ENCODE measurements at places on chromosomes 2 and 18. TPM values are rescaled to one million over a fixed set of nuclear protein-coding genes. Genes with fewer than 3 reads are reported as not detected.

- H3K4me1 ChIP-seq: no peaks in the 10 kb centered on the region
- H3K36me3 ChIP-seq: no peaks in the 10 kb centered on the region
- H3K27me3 ChIP-seq: no peaks in the 10 kb centered on the region
- no peak overlapping the region for H3K4me3 ChIP-seq
- no peak for DNase-seq
Measured at GRCh38 chr2:3288470-3289170, 89.0 kb downstream of the EIPR1 start.

DNA sequence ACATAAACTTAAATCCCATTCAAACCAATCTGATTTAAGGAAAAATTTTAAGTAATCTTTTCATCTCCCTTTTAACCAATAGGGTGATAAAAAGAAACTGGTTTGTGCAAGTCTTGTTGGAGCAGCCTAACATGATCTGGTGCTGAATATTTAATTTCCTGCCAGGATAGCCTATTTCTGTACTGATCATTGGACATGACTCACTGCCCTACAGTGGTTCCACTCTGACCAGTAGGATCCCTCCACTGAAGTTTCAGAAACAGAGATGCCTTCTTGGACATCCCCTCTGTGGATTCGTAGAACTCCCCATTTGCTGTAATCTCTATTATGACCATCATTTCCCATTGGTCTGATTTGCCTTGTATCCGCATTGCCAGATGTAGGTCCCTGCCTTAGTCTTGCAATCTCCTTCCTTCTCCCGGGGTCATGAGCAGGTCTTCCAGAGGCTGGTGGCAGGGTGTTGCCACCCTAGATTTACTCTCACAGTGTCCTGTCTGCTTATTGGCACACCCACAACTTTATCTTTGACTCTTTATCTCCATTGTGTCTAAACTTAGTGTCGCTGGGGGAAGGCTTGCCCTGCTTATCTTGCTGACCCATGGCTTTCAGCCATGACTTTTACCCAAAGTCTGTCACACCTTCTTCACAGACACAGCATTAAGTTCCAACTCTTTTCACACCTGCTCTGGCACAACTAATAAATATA lies 12.3 kb upstream of the SETBP1 start:
- no peaks in the 10 kb centered on the region for H3K36me3 ChIP-seq
- no peaks in the 10 kb centered on the region for H3K27me3 ChIP-seq
- DNase-seq: no peak
- H3K27ac ChIP-seq: no peak overlapping the region
- no peaks in the 10 kb centered on the region for H3K4me1 ChIP-seq

DNA sequence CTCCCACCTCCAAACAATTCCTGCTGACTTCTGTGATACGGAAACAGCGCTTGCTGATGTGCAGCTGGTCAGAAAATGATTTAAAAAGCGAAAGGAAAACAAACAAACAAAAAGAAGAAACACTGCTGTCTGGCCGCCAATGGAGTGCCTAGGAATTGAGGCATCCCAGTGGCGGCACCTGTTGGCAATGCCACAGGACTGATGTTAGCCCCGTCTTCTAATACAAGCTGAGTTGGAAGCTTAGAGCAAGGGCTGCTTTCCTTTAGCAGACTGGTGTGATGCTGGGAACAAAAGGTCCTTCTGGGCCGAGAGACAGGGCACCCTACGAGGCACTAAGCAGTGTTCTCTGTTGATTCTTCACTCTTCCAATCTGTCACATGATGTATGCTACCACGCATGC lies 163.6 kb upstream of the REV1 start:
- no peak overlapping the region for H3K27ac ChIP-seq
- peaks cover 11% of the 10 kb centered on the region for H3K4me1 ChIP-seq
- H3K36me3 ChIP-seq: no peaks in the 10 kb centered on the region
- no peaks in the 10 kb centered on the region for H3K27me3 ChIP-seq

DNA sequence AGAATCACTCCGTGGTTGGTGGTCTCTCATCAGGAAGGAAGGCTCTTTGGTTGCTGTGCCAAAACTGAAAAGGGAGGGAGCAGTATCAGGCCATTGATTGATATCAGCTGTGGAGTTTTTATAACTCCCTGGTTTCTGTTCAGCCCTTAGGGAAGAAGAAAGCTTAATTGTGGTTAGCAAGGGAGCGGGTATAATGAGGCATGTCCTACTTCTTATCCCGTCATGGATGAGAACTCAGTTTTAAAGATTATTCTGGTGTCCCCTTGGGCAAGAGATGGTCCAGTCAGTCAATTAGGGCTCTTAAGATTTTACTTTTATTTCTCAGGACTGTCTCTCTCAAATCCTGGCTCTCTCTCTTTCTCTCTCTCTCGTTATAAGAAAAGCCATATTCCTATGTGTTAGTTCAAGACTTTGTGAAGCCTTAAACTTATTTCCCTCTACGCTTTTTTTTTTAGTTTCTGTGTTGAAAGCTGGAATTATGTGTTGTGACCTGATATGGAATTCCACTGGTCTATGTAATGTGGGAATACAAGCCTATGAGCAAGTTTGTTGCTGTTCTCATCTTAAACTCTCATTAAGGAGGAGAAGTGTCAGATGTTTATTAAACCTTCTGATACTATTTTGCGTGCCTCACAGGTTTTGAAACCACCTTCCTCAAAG lies 514.0 kb upstream of the CDH2 start:
- H3K27me3 ChIP-seq: no peaks in the 10 kb centered on the region
- peak; percentile 14 for DNase-seq
- no peaks in the 10 kb centered on the region for H3K36me3 ChIP-seq
- H3K4me1 ChIP-seq: no peaks in the 10 kb centered on the region
- H3K4me3 ChIP-seq: no peak overlapping the region

DNA sequence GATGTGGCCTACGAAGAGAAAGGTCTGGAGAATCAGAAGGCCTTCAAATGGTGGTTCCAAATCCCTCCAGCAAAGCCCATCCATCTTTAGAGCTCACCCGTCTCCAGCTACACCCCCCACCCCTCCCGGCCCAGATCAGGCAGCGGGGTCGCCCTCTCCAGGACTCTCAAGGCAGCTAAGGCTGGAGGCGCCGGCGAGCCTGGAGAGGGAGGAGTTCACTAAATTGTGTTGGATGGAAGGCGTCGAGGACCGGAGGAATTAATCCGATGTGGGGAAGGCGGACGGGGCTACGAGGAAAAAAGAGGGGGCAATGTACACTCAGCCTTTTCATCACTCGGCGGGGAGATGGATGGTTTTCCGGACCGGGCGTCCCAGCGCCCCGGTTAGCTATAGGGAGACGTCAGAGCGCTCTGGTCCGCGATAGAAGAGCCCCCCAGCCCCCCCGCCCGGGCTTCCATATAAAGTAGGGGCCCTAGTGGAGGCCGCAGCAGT lies at the start of gene GRP:
GRP (plus strand) TSS at position 487 of the 492 bp plus-strand sequence. CDS start 108 bp downstream, outside the sequence.
- peaks cover 52% of the 10 kb centered on the region for H3K27me3 ChIP-seq
- no peak within 1 kb of the TSS for H3K27ac ChIP-seq
- no peak within 1 kb of the TSS for H3K4me3 ChIP-seq
- H3K36me3 ChIP-seq: no peaks in the 10 kb centered on the region

DNA sequence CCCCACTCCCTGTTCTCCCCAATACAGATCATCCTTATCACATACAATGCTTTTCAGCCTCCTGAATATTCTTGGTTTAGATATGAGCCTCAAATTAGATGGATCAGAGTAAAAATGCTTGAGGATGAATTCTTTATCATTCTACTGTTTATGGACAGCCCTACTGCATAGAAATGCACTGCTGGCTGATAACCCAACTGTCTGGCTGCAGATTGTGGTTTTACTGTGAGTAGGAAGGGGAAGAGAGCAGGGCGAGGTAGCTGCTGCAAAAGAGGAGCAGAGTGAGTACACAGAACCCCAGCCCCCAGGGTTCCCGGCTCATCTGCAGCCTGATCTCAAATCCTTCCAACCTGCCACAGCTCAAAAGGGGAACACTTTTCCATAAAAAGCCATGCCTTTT lies 29.4 kb upstream of the NCOA1 start:
- no peaks in the 10 kb centered on the region for H3K36me3 ChIP-seq
- DNase-seq: peak; percentile 46
- peaks cover 12% of the 10 kb centered on the region for H3K4me1 ChIP-seq

DNA sequence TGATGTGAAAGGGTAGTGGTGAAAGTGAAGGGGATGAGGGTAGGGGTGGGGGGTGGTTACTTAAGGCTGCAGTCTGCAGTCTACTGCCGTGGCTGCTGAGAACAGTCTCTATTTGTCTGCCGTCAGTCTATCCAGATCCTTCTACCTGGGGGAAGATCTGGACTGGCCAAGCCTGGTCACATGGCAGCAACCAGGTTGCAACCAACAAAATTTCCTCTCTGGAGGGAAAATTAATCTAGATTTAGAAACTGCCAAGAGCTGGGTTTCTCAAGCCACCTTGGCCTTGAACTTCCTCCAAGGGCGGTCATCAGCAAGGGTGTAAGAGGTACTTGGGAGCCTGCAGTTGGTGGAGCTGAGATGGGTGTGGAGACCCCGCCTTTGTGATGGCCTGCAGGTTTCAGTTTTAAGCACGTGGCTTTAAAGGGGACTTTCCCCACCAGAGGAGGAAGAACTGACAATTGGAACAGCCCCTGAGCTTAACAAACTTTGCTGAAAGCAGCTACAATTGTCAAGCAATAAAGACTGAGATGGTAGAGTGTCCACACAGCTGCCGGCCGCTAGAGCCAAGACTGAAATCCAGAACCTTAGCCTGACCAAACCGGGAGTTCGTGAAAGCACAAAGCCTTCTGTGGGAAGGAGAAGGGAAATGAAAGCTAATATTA lies 31.4 kb upstream of the KCMF1 start:
- no peaks in the 10 kb centered on the region for H3K27me3 ChIP-seq
- no peak overlapping the region for H3K4me3 ChIP-seq
- peaks cover 3% of the 10 kb centered on the region for H3K4me1 ChIP-seq
- no peak overlapping the region for H3K27ac ChIP-seq
- DNase-seq: no peak

Gene ITPRIPL1
- 4.4 TPM for total RNA-seq

Gene BOLL
- 0.62 TPM for total RNA-seq

DNA sequence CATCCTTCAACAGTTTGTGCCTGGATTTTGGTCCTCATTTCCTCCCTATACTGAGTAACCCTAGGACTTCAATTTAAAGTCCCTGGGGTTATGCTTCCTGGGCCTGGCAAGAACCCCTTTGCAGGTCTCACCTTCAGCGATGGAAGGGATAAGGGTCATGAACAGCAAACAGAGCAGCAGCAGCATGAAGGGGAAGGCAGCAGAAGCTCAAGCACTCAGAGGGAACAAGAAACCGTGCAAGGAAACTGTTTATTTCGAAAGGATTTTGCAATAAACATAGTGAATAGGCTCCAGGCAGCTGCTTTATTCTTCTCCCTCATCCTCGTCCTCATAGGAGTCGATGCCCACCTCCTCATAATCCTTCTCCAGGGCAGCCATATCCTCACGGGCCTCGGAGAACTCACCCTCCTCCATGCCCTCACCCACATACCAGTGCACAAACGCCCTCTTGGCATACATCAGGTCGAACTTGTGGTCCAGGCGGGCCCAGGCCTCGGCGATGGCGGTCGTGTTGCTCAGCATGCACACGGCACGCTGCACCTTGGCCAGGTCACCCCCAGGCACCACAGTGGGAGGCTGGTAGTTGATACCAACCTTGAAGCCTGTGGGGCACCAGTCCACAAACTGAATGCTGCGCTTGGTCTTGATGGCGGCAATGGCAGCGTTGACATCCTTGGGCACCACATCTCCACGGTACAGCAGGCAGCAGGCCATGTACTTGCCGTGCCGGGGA lies 2.8 kb upstream of the TUBA4B start:
- no peak for DNase-seq
- H3K4me3 ChIP-seq: no peak overlapping the region
- H3K27ac ChIP-seq: no peak overlapping the region
- H3K27me3 ChIP-seq: peaks cover 38% of the 10 kb centered on the region

Gene DUSP11
- total RNA-seq: 18.6 TPM

- H3K4me1 ChIP-seq: peaks cover 6% of the 10 kb centered on the region
- H3K27ac ChIP-seq: no peak overlapping the region
- H3K36me3 ChIP-seq: no peaks in the 10 kb centered on the region
Measured at GRCh38 chr18:62409821-62410220, 84.7 kb downstream of the TNFRSF11A start.

- H3K36me3 ChIP-seq: no peaks in the 10 kb centered on the region
- no peaks in the 10 kb centered on the region for H3K4me1 ChIP-seq
- no peaks in the 10 kb centered on the region for H3K27me3 ChIP-seq
- H3K4me3 ChIP-seq: no peak overlapping the region
- DNase-seq: no peak
Measured at GRCh38 chr2:208010506-208010905, 14.8 kb downstream of the PLEKHM3 start.

Gene SLC19A3
- total RNA-seq: 1.2 TPM

- peaks cover 18% of the 10 kb centered on the region for H3K27me3 ChIP-seq
- no peaks in the 10 kb centered on the region for H3K36me3 ChIP-seq
- DNase-seq: no peak
Measured at GRCh38 chr2:238567067-238567855, 140.5 kb downstream of the ASB1 start.

DNA sequence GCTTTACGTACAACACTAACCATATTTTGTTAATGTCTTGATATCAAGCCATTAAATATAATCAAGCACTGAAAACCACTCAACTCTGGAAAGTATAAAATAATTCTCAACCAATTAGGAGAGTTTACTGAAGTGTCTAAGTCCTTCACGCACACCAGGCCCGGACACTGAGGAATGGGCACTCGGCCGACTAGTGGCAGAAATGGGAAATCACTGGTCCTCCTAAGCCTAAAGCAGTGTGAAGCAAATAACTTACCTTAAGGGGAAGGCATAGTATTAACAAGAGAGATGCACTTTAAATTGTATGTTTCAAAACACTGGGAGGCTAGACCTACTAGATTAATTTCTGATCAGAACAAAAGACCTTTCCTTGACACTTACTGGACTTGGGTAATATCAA lies 45.7 kb downstream of the FAM210A start:
- peaks cover 3% of the 10 kb centered on the region for H3K36me3 ChIP-seq
- no peak overlapping the region for H3K27ac ChIP-seq
- H3K4me1 ChIP-seq: no peaks in the 10 kb centered on the region
- no peaks in the 10 kb centered on the region for H3K27me3 ChIP-seq

DNA sequence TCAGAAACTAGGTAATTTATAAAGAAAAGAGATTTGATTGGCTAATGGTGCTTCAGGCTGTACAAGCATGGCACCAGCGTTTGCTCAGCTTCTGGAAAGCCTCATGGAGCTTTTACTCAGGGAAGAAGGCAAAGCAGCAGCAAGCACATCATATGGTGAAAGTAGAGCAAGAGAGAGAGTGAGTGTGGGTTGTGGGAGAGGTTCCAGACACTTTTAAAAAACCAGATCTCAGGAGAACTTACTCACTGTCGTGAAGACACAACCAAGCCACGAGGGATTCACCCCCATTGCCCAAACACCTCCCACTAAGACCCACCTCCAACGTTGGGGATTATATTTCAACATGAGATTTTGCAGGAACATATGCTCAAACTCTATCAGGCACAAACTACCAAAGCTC lies 554.6 kb upstream of the TNP1 start:
- H3K27ac ChIP-seq: no peak overlapping the region
- no peaks in the 10 kb centered on the region for H3K36me3 ChIP-seq
- no peaks in the 10 kb centered on the region for H3K27me3 ChIP-seq
- no peak for DNase-seq

All from muscle of leg (tissue), 16 donors.